Head of caudate nucleus (tissue), 42 donors: ENCODE measurements at places on chromosomes 4 and X.

DNA sequence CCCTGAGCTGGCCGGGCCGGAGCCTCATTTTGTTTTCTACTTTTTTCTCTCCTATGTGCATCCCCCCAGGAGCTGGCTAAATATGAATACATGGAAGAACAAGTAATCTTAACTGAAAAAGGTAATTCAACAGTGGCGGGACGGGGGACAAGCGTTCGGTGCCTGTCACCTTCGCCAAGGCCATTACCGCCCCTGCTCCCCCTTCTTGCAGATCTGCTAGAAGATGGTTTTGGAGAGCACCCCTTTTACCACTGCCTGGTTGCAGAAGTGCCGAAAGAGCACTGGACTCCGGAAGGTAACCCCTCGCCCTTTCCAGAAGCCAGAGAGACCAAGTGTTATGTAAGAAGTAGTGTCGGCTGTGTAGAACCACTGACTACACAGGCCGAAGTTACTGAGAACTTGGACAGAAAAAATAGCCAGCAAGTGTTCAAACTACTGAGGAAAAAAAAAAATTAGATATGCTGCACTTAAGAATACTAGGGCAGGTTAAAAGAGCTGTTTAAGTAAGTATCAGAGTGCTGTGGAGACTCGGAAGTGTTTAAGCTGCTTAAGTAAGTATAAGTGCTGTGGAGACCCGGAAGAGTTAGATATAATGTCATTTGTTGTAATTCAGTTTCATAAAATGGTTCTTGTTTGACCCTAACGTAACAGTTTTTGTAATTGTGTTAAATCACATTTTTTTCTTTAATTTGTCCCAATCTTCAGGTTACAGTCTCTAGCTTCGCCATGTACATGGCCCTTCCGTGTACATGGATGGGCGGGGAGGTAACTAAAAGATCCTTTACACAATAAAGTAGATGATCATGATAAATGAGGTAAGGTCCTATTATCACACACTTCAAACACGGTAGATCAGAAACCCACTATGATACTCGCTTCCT lies 856 bp downstream of the SAT1 start:
- no peak for DNase-seq

GRCh38 chr4:83996254-83996653 lies 460.3 kb downstream of the GPAT3 start:
- DNase-seq: no peak

DNA sequence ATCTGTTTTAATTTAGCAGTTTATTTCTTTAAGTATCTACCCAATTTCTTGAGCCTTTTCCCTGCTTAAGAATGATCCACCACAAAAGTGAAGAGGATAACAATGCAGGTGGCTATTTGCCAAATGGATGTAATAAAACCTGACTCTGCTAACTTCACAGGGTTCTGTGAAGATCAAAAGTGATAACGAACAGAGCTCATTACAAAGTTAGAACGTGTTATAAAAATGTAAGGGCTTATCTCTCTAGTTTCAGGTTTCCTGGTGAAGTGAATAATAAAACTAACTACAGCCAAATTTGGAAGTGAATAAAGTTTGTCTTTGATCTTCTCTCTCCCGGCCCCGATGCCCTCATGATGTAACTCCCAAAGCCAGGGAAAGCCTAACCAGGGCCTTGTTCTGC lies 497.9 kb downstream of the SMARCA1 start:
- DNase-seq: no peak

DNA sequence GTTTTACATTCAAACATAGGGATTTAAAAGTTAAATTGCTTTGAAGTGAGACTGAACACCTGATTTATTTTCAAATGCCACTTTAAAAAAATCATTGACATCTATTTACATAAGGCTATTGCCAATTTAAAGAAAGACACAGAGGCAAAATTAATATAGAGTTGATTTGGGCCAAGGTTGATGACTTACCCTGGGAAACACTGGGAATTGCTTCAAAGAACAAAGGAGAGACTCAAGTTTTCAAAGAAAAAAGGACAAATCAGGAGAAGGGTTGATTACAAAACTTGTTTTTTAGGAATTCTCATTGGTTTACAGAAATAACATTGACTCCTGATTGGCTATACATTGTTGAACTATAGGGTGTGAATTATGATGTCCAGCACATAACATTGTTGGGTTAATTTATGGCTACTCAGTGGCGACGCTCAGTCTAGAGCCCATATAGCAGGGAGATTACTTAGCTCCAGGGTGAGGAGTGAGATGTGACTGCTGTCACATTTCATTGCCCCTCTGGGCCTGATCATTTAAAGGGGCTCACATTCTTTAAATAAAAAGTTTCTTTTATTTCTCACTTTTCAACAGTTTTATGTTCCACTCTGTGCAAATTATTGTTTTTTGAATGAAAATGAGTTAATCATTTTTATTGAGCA lies 184.6 kb downstream of the SPATA18 start:
- DNase-seq: no peak

GRCh38 chr4:80154545-80154933 lies 42.8 kb upstream of the PRDM8 start:
- DNase-seq: no peak

GRCh38 chrX:97026406-97026805 lies 142.7 kb downstream of the RPA4 start:
- DNase-seq: no peak

DNA sequence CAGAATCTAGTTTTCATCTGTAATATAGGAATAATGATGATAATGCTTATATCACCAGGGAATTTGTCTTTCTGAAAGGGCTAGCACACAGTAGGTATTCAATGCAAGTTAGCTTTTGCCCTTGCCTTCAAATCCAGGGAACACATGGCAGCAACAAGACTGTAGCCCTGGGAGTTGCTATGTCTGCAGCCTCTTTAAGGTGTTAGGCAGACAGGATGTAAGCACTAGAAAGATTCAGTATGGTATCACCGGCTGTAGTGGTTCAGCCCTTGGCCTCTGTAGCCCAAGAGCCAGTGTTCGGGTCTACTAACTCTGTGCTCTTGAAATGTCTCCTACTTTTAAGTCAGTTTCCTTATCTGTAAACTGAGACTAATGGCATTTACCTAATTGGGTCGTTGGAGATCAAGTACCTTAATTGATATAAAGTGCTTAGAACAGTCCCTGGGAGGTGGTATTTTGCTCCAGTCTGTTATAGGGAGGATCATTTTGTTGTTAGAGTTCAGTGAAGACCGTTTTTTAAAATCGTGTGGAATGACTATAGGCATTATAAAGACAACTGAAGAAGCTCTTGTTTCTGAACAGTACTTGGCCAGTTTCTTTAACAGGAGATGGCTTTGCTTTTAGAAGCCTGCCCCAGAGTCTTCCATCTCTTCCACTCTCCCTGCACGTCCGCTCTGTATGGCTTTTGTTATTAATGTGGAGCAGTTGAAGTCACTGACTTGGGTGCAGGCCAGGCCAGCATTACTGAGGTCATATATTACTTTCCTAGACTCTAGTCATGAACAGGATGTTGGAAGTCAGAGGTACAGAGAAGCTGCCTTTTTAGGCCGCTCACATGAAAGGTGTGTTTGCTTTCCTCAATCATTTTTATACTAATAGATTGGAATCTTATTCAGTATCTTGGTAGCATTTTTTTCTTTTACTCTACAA lies 44.8 kb downstream of the GAB1 start:
- DNase-seq: peak; percentile 78

DNA sequence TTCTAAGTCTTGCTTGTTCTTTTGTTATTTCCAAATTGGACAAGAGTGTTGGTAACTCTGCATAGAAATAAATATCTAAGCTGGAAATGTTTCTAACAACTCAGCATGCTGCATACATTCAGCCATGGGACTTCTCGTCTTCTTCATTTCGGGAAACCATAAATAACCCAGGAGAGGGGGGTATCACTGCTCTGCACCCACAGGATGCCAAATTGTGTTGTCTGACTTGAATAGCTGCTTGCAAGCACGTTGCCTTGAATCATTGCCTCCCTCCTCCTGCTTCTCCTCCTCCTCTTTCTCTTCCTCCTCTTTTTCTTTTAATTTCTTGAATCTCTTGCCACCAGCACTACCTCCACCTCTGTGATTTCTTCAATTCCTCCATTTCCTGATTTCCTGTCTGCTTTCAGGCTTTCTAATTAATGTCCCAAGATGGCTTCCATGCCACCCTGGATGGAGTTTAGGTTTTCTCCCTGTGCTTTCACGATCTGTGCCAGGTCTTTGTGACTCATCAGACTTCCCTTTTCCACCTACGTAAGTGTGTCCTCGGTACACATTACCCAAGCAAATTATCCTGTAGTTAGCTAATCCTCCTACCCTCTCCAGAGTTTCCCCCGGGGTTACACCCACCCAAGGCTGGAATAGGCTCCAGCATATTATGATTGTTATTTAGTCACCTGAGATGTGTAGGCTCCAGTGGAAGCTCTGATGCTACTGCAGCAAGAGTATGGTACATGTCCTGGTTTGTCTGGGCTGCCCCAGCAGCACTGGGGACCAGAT lies 122.6 kb upstream of the VCX3B start:
- peak; percentile 73 for DNase-seq

GRCh38 chrX:153944800-153945150 lies 332 bp upstream of the RENBP start:
- DNase-seq: no peak
